ENCODE measurements at places on chromosomes 2 and 18.

DNA sequence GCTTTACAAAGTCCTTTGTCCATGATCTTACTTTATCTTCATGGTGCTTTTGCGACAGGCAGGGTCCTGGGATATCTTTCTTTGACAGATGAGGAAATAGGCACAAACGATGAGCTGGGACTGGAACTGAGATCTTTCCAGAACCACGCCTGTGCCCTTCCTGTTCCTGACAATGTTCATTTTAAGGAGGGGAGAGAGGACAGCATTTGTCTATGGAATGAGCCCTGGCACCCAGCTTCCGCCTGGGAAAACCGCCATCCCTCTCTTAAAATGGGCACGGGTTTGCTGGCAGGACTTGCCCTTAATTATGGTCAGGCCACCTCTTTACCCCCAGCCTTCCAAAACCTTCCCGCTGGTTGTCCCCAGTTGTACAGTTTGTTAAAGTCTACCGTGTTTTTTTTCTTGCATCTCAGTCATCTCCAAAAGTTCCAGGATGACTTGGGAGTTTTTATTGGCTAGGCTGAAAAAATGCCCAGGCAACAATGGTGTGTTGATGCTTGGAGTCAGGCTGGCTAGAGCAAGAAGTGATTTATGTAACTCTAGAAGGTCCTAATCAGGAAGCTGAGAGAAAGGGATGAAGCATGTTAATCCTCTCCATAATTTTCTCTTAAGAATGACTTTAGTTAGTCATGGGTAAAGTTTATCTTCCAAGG is 264.9 kb upstream of the EPAS1 start:
- no peak for DNase-seq

DNA sequence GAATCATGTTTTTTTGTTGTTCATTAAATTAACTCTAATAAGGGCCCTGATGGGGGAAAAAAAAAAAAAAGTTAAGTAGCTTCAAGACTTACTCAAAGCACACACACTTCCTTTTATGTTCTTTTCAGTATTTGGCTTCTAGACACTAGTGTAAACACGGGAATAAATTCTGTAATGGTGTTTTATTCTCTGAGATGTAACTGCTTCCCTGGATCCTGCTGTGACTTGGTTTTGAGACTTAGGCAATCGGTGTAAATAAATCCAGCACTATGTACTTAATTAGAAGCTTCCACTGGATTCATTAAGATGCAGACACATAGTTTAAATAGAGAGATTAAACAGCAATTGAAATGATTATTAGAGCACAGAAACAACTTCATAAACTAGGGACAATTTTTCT is 26.1 kb upstream of the AP1S3 start:
- DNase-seq = no peak

- DNase-seq = no peak
These were observed 111.7 kb upstream of the CSRNP3 start for GRCh38 chr2:165357758-165358157.

DNA sequence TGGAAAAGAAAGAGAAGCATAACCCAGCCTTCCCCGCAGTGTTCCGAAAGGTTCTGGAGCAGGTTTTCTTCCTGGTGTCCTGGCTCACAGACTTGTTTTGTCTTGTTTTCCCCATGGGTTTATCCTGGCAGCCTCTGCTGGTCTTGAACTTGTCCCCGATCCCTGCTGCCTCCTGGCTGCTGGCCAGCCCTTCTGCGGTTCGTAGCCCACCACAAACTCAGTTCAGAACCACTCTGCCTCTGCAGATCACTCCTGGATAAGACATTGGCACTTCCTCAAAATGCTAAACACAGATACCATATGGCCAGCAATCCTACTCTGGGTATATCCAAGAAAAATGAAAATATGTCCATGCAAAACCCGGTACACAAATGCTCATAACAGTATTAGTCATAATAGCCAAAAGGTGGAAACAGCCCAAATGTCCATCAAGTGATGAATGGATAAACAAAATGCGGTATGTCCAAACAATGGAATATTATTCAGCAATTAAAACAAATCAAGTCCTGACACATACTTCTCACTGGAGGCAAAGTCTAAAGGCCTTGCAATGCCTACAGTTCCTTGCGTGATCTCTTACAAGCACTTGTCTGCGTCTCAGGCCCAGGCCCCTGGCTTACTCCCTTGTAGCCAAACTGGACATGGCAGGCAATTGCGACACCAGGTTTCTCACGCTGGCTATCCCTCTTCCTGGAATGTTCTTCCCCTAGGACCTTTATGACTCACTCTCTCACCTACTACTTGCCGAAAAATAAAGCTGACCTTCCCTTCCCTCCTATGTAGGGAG is 28.0 kb upstream of the ARHGEF4 start:
- DNase-seq = no peak

- DNase-seq = no peak
These were observed 44.8 kb upstream of the KDM3A start for GRCh38 chr2:86396291-86396785.

DNA sequence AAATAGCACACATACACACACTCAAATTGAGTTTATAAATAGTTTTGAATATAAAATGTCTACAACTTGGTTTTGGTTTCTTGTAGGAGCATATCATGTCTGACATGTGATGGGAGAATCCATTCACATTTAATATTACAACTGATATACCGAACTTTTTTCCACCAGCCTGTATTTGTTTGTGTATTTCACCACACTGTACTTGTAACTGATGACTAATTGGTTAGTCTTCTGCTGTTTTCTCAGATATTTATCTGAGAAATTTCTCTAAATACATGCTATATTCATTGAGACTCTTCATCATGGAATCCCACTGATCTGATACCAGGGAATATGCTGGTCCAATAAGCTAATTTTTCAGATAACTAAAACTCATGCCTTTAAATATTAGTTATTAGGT is 56.3 kb upstream of the UBXN4 start:
- DNase-seq = no peak

DNA sequence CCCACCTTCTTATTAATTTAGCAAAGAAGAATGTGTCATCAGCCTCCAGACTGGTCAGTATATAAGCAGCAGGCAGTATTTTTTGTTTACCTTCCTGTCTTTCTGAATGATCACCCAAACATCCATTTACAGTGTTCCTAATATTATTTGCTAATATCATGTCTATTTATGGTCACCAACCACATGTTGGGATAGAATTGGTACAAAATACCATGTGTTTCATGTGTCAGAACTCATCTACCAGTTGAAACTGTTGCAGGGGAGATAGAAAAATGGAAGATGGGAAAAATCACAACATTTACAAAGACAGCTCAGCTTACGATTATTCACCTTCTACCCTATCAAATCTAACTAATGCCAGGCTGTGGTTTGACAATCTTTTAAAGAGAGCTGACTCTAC is 66.2 kb downstream of the ANKRD44 start:
- DNase-seq = no peak

- DNase-seq = no peak
These were observed 1.2 kb upstream of the EMX1 start for GRCh38 chr2:72915907-72916742.

DNA sequence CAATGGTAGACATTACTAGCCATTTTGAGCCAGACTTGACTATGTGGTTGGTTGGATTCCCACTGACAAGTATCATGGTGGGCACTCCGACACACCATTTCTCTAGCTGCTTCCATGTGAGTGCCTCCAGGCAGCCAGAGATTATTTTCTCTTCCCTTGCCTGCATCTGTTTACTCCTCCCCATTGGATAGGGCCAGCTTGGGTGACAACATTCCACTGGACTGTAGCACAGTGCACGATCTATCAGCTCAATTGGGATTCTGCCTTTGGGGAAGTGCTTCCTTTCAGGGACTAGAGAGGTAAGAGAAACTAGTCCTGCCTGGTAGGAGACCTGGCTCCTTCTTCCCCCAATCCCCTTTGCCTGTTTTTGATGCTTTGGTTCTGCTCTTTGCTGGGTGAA is 49.0 kb upstream of the MAP4K3 start:
- no peak for DNase-seq

DNA sequence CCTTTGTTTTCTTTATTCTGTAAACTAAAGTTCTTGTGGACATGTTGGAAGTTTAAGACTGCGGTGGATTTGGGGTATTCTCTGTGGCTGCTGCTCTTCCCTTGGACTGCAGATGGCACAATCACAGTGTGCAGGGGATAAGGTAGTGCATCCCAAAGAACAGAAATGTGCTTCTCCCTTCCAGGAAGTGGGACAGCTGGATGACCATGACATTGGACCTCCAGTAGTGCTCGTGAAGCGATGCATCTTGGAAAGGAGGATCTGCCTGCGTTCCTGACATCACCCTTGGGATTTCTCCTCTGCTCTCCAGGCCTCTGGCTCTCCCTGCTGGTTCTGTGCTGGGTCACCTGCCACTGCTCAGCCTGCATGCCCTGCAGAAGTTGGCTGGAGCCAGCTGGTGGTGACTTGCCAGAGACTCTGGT is 109.9 kb downstream of the SLC4A3 start:
- DNase-seq = no peak

DNA sequence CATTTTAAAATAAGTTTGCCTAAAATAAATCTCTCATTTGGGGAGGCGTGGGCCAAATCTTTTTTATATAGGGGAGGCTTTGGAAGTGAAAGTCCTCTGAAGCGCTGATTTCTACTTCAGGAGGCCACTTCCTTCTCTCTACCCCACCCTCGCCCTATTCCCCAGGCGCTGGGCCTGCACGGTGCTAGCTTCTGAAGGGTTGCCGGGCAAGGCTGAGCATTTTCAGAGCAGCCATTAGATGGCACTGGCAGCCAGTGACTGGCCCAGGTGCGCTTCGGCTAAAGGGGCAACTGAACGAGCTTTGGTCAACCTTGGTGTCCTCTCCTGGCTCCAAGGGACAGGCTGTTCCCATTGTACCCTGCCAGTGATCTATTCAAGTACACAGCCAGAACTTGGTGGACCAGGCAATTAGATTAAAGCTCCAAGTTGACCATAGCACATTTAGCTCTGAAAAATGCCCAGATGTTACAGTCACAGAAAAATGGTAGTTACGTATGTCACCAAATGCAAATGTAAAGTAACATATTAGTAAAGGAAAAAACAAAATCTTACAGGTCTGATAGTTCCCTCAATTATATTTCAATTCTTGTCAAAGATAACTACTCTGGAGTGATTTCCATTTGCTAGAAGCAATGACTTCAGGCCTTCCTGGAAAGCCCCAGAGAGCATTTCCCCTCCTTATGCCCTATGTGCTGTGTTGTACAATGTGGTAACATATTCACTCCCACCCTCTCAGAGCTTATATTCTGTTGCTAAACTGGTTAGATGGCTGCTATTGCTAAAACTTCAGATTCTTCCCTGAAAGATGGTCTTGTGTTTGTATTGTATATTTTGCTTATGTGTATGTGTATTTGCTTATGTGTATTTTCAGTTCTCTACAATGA is 2.1 kb downstream of the POMC start:
- peak; percentile 31 for DNase-seq

DNA sequence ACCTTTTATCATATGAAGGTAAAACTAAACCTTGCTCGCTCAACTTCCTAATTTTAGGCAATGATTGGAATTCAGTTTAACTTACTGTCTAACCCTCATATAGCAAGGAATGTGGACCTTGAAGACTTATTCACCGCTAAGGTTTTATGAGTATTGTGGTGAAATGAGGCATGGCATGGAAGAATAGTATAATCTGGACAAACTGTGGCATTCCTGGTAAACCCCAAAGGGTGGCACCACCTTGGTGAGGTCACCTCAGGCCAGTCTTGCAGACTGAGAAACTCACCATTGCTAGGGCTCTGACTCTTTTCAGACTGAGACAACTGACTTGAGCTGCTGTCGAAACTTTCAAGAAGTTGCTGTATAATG is 51.1 kb upstream of the EHBP1 start:
- no peak for DNase-seq

DNA sequence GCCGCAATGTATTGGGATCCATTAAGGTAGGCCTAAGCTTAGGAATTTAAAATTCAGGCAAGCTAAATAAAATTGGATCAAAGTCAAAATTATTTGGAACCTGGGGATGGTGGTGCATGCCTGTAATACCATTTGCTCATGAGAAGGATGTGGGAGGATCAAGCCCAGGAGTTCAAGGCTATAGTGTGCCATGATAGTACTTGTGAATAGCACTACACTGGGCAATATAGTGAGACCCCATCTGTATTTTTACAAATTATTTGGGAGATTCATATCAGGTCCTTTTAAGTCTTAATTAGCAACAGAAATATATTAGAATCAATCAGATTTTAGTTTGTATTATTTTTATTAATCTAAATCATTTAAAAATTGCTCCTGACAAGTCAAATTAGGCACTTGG is 39.8 kb upstream of the TLK1 start:
- no peak for DNase-seq

DNA sequence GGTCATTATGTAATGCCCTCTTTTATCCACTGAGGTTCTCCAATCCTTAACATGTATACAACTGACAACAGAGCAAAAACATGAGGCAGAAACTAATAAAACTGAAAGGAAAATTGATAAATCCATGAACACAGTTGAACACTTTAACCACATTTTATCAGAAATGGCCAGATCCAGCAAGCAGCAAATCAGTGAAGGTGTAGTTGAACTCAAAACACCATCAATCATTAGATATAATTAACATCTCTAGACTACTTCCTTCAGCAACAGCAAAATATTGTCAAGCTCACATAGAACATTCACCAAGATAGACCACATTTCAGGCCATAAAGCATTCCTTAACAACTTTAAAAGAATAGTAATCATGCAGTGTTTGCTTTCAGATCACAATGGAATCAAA is 72.9 kb downstream of the HS6ST1 start:
- no peak for DNase-seq

DNA sequence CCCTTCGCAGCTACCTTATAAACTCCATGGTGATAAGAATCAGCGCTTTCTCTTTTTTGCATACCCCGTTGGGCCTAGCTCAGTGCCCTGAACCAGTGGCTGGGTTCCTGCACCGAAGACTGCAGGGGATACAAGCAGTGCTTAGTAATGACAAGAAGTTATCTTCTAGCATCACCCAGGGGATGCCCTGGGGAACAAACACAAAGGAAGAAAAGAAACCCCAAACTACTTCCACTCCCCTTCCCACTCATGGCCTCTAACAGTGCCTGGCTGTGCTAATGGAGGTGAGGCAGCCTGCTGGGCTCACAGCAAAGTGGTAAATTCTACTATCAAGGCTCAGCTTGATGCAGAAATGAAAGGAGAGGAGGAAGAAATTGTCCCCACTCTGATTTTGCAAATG is 314.7 kb downstream of the TXNL1 start:
- DNase-seq = no peak
